ENCODE measurements at places on chromosomes 3 and 15. TPM values are rescaled to one million over a fixed set of nuclear protein-coding genes. Genes with fewer than 3 reads are reported as not detected.

Gene BBX
- 93.3 TPM for polyA plus RNA-seq

Gene AGTR1
- polyA plus RNA-seq = 4.8 TPM

Gene TMEM108
- 44.3 TPM for polyA plus RNA-seq

Gene CKMT1A
- 1.4 TPM for polyA plus RNA-seq

Gene WDR49
- 0.83 TPM for polyA plus RNA-seq

Gene FOXL2NB
- 2.3 TPM for polyA plus RNA-seq

Gene GASK1A
- 6.2 TPM for polyA plus RNA-seq

Gene SERINC4
- 11.7 TPM for polyA plus RNA-seq

Gene WDR6
- polyA plus RNA-seq = 92.0 TPM

Gene PPM1L
- polyA plus RNA-seq = 4.4 TPM

Gene TASOR
- 60.7 TPM for polyA plus RNA-seq

Gene AGBL1
- 0.70 TPM for polyA plus RNA-seq

Gene LTF
- 7.8 TPM for polyA plus RNA-seq

Gene RNU5B-1
- not detected for polyA plus RNA-seq

Gene IGF2BP2
- 18.9 TPM for polyA plus RNA-seq
